ENCODE measurements at places on chromosomes 12 and 14.

- no peak for DNase-seq
Observed at GRCh38 chr12:76460807-76461206, 98.8 kb downstream of the OSBPL8 start.

DNA sequence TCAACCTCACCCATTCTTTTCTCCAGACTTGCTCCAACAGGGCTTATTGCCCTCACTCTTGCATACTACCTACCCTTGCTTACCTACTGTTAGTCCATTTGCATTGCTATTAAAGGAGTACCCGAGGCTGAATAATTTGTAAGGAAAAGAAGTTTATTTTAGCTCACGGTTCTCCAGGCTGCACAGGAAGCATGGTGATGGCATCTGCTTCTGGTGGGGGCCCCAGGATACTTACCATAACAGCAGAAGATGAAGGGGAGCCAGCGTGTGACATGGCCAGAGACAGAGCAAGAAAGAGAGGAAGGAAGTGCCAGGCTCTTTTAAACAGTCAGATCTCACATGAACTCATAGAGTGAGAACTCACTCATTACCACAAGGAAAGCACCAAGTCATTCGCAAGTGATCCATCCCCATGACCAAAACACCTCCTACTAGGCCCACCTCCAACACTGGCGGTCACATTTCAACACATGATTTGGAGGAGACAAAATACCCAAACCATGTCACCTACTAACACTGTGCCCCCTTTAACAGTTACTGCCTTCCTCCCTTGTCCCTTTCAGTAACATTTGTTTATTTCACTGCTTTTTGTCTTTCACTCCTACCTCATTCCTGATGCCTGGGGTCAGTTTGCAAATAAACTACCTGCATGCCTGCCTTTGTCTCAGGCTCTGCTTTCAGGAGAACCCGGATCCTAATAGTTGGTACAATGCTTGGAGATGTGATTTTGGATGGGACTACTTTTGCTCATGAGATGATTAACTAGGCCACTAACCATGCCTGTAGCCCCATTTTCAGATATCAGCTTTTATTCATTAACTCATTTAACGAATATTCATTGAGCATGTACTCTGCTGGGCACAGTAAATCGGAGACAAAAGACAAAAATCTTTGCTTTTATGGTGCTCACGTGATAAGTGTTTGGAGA, 41.6 kb upstream of the CSRP2 start:
- DNase-seq, result no peak

GRCh38 chr12:109099431-109100020, 2.1 kb downstream of the UNG start:
- no peak for DNase-seq

DNA sequence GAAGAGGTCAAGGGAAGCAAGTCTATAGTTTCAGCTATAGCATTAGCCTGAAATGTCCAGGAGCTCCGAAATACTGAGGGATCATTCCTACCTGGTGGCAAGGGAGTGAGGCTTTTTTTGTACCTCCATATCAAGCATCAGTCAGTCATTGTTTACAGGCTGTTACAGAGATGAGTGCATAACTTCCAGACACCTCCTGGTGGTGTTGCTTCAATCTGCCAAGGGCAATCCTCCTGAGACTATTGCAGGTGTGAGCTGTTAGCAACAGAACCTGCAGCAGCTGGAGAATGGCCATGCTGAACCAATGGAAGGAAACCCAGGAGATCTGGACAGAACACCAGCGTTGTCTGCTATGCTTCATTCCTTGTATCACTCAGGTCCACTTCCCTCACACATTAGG, 80.0 kb upstream of the SLC8A3 start:
- no peak for DNase-seq

DNA sequence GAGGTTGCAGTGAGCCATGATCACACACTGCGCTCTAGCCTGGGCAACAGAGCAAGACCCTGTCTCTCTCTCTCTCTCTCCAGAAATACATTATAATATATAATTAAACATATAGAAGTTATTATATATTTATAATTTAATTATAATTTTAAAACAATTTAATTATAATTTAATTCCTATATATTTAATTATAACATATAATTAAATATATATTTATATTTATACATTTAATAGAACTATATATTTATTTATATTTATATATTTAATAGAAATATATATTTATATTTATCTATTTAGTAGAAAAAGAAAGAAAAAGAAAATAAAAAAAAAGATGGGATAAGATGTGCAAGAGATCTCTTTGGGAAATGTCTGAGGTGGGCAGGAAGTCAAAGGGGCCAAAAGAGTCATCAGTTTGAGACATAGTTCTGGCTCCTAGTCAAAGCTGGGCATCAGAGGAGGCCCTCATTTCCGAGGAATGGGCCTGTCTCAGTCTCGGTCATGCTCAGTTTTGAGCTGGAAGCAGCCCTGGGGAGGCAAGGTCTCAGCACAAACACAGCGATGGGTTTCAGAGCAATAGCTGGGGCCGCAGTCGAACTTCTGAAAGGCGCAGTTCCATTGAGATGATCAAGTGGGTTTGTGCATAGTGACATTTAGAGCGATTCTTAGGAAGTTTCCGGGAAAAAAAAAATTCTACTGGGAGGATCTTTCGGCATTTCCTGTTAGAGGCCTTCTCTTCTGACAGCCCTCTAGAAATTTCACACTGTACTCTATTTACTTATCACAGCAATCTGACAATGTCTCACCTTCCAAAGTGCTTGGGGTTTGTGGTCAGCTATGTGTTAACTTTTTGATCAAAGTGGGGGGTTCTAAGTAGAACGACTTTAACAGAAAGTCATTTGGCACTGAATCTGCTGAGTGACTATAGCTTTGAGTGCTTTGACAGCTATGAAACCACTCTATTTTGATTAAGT, 58.7 kb upstream of the GZMB start:
- DNase-seq, result no peak

- DNase-seq, result peak; percentile 40
Observed at GRCh38 chr12:81627336-81628189, 131.6 kb downstream of the PPFIA2 start.

All from retina (tissue), 1 donor.